Activated CD4-positive, alpha-beta memory T cell treated with anti-CD3 and anti-CD28 coated beads, Interleukin-2, amount 10 ng/mL, durations not matched to agents 7 days and 5 days (primary cell): ENCODE measurements at places on chromosomes 16 and 17.

- no peak for DNase-seq
Observed at GRCh38 chr16:15705064-15705565, 55.1 kb downstream of the NDE1 start.

- DNase-seq, result no peak
Observed at GRCh38 chr17:21169496-21169895, 42.7 kb downstream of the DHRS7B start.

GRCh38 chr17:81061027-81061735, 26.2 kb downstream of the BAIAP2 start:
- DNase-seq, result no peak

GRCh38 chr17:50533185-50533584, 650 bp downstream of the EPN3 start:
- no peak for DNase-seq

- no peak for DNase-seq
Observed at GRCh38 chr16:68328860-68329390, 18.1 kb downstream of the PRMT7 start.

- no peak for DNase-seq
Observed at GRCh38 chr16:68665501-68665900, 20.4 kb downstream of the CDH3 start.

DNA sequence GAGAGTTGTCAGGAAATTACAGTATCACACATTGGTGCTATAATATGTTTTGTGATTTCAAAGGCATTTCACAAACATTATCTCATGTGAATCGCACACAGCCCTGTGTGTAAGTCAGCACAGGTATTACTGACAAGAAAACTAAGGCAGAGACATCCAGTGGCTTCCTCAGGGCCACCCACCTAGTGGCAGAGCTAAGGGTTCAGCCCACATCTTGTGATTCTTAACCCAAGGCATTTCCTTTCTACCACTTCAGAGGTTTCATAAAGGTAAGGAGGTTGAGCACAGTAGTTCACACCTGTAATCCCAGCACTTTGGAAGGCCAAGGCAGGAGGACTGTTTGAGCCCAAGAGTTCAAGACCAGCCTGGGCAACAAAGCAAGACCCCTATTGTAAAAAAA, 58.2 kb downstream of the STX8 start:
- DNase-seq, result peak; percentile 20

DNA sequence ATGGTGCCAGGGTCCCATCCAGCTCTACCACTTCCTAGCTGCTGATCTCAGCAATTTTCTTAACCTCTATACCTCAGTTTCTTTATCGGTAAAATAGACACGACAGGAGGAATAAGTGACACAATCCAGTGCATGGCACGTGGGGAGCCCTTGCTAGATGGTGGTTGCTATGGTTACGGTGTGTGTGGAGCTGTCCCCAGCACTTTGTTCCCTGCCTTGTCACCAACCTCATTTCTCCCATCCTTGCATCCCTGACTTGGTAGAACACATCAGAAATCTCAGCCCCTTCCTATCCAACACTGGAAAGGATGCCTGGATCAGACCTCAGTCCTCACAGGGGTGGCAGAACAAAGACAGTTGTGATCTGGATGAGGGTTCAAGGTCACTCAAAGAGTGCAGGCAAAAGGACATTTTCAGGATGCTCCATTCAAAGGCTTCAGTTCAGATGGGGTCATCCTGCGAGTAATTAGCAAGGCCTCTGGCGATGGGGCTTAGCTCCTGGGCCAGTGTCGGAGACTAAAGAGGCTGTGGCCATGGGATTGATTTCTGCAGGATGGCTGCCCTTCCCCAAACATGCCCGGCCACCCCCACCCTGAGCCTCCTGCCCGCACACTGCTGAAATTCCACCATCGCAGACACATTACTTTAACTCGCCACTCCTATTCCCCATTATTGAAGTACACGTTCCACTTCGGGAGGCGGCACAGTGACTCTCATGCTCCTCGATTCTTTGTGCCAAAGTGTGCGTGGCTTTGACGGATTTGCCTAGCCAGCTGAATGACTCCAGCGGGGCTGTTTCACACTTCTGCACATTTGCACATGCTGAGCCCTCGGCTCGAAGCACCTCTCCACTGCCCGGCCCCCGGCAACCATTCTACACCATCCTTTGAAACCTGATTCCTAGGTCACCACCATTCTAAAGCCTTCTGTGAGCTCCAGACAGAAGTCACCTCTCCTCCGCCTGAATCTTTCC, 40.3 kb downstream of the WNT3 start:
- no peak for DNase-seq

GRCh38 chr16:17329391-17329790, 141.4 kb downstream of the XYLT1 start:
- no peak for DNase-seq

- no peak for DNase-seq
Observed at GRCh38 chr17:77815127-77815905, 143.2 kb upstream of the TNRC6C start.

- DNase-seq, result no peak
Observed at GRCh38 chr17:10072086-10072485, 126.3 kb downstream of the GAS7 start.

GRCh38 chr16:9706217-9706836, 475.9 kb downstream of the GRIN2A start:
- no peak for DNase-seq

GRCh38 chr16:46996391-46996790, 22.9 kb upstream of the DNAJA2 start:
- no peak for DNase-seq

- DNase-seq, result no peak
Observed at GRCh38 chr16:60989592-60989991, 1046.6 kb downstream of the CDH8 start.

DNA sequence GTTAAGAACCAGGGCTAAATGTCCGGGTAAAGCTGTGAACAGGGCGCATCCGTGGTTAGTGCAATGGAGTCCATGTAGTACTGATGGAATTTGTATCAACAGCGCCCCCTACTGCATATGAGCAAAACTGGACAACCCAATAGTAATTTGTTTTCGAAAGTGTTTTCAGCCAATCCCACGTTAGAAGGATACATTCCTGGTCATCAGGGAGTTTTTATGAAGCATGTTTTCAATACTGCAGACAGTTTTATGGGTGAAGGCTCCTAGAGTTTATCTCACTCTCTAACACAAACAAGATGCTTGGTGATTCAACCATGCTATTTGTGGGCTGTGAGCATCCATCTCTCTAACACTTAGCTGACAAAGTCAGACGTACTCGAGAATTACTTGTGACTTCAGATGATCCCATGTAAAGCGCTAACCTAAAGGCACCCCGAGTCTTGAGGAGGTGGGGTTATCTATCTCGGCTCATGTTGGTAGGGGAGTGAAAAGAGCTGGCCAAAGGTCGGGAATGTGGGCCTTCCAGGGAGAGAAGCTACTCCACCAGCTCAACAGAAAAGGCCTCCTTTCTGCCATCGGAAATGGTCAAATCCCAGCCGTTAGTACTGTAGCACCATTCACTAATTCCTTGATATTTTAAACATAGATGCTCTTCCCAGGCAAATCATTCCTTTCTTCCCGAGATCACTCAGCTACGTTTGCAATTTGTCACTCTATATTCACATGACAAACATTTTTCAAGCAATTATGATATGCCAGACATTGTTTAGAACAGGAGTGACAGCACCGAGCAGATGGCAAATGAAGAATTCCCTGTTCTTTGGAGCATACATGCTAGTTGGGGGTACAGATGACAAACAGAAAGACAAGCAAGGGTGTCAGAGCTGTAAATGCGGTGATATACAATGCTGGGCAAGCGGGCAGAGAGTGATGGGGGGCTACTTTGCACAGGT, 46.9 kb upstream of the HNF1B start:
- DNase-seq, result peak; percentile 70

GRCh38 chr16:86925067-86925791, 346.9 kb downstream of the FOXL1 start:
- no peak for DNase-seq

DNA sequence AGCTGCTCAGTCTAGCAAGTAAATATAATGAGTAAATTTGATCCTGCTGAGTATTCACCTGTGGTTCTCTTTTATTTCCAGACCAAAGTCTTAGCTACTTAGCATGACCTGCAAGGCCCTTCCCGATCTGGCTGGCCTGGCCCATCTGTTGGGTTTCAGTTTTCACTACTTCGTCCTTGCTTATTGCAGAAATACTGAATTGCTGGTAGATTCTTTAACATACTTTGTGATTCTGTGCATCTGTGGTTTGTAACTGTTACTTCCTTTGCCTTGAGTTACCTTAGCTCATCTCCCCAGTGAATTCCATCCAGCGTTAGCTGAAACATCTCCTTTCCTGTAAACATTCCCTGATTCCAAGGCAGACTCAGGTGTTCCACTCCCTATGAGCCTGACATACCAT, 131.1 kb downstream of the PHKB start:
- DNase-seq, result no peak

DNA sequence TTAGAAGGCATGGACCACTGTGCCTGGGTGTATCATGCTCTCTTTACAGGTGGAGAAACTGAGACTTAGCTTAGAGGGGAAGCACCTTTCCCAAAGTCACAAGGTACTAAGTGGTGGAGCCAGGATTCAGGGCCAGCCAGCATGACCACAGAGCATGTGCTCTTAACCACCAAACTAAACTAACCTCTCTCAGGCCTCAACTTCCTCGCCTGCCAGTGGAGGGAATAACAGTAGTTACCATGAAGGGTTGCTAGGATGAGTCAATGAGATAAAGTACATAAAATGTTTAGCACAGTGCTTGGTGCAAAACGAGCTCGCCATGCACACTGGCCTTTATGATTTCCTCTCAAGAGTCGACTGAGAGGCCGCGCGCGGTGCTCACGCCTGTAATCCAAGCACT, 6.4 kb upstream of the MYO1C start:
- DNase-seq, result no peak

- no peak for DNase-seq
Observed at GRCh38 chr17:50028736-50029120, 27.2 kb upstream of the ITGA3 start.

GRCh38 chr16:47142486-47142820, 1.3 kb downstream of the NETO2 start:
- no peak for DNase-seq

GRCh38 chr16:86297866-86298757, 212.2 kb upstream of the FOXF1 start:
- no peak for DNase-seq

DNA sequence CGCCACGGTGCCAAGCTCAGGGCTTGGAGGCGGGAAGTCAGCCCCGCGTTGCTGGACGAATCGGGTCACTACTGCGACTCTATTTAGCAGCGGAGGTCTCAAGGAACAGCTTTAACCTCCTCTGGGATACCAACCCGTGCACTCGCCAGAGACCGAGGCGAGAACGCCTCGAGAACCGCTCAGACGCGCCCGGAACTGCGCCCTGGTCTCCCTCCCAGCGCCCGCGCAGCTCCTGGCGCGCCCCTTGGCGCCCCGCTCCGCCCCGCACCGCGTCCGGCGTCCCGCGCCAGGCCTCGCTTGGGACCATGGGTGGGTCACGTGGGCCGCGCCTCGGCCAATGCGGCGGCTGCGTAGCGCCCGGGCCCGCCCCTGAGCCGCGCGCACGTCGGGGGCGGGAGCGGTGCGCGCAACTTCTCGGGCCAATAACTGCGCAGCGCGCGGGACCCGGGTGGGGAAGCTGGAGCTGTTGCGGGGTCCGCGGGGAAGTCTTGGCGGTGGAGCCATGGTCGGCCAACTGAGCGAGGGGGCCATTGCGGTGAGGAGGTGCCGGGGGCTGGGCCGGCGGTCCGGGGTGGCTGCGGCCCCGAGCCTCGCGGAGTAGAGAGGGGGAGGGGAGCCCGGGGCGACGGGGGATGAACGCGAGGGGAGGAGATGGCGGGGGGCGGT, at the start of the genes RPA1 and SMYD4:
Gene RPA1 (plus strand): TSS at position 414 of the 666 bp plus-strand sequence. CDS start 89 bp downstream, at position 503.
Gene SMYD4 (minus strand): TSS at position 311 of the 666 bp plus-strand sequence. CDS start 1,908 bp downstream, outside the sequence.
- peak; percentile 92 for DNase-seq

- DNase-seq, result no peak
Observed at GRCh38 chr17:19411631-19412030, 599 bp downstream of the RNF112 start.

GRCh38 chr17:45320931-45321461, 4.2 kb upstream of the MAP3K14 start:
- DNase-seq, result no peak

DNA sequence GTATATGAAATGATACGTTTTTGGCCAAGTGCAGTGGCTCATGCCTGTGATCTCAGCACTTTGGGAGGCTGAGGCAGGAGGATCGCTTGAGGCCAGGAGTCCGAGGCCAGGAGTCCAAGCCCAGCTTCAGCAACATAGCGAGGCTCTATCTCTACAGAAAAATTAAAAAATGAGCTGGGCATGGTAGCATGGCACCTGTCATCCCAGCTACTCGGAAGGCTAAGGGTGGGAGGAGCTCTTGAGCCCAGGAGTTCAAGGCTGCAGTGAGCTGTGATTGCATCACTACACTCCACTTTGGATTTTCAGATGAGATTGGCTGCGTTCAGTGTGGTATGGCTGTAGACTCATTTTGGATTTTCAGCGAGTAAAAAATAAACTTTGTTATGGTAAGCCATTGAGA, 112.4 kb downstream of the DNAH3 start:
- no peak for DNase-seq

DNA sequence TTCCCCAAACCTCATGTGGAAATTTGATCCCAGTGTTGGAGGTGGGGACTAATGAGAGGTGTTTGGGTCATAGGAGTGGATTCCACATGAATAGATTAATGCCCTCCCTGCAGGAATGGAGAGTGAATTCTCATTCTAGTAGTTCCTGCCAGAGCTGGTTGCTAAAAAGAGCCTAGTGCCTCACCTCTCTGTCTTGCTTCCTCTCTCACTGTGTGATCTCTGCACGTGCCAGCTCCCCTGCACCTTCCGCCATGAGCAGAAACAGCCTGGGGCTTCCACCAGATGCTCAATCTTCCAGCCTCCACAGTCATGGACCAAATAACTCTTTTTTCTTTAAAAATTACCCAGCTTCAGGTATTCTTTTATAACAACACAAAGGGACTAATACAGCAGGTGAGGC, 72.9 kb upstream of the CLEC3A start:
- no peak for DNase-seq

GRCh38 chr17:8068736-8069586, 18.6 kb downstream of the ALOX12B start:
- DNase-seq, result no peak

DNA sequence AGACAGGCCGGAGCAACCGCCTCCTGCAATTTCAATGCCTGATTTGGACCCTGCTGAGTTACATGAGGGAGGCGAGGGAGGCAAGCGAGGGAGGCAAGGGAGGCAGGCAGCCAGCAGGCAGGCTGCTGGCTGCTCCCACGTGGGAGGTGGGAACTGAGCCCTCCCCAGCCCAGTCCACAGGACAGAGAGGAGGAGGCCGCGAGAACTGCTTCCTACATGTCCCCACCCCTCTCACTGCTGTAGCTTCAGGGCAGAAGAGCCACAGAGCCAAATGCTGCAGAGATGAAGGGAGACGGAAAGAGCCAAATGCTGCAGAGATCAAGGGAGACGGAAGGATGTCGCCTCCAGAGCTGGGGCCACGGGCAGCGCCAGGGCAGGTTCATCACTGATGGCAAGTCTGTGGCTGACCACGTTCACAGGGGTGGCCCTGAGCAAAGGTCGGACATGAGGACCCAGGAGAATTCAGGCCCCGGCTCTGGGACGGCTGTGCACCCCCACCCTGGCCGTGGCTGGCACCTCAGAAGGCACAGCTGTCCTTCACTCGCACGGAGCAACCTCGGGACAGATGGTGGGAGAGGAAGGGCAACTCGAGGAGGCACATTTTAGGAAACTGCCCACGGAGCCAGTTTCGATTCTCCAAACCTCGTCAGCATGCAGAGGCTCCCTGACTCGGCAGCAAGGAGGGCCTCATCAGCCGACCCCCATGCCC, 21.5 kb downstream of the RPH3AL start:
- DNase-seq, result no peak

GRCh38 chr17:79838522-79839274, 542 bp downstream of the CBX4 start:
- peak; percentile 65 for DNase-seq

- peak; percentile 19 for DNase-seq
Observed at GRCh38 chr16:28549301-28549899, 4.3 kb upstream of the SGF29 start.

- no peak for DNase-seq
Observed at GRCh38 chr17:39605492-39606433, 2.0 kb downstream of the NEUROD2 start.
